ENCODE measurements at places on chromosomes 11 and 22.

- DNase-seq: no peak
These were observed 4.6 kb downstream of the SLN start for GRCh38 chr11:107707215-107707671.

GRCh38 chr22:46593211-46593681 lies 26.9 kb upstream of the GRAMD4 start:
- DNase-seq: no peak

DNA sequence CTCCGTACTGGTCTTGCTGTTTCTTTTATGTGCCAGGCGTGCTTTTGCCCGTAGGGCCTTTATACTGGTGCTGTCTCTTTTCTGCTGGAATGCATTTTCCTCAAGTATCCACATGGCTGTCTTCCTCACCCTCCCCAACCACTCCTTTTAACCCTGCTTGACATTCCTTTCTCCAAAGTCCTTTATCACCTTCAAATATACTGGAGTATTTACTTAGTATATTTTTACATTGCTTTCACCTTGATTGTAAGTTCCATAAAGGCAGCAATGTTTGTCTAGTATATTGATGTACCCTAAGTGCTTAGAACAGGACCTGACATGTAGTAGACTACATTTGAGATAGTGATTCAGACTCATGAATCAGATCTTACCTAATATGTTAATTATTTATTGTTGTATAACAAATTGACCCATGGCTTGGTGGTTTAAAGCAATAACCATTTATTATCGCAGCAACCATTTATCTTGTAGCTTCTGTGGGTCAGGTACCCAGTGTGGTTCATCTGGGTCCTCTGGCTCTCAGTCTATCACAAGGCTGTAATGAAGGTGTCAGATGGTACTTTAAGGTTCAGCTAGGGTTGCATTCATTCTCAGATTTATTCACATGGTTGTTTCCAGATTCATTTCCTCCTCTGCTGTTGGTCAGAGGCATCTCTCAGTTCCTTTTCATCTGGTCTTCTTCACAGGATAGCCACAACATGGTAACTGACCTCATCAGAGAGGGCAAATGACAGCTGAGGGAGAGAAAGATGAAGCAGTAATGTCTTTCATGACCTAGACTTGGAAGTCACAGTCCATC lies 34.2 kb downstream of the DDX10 start:
- no peak for DNase-seq

DNA sequence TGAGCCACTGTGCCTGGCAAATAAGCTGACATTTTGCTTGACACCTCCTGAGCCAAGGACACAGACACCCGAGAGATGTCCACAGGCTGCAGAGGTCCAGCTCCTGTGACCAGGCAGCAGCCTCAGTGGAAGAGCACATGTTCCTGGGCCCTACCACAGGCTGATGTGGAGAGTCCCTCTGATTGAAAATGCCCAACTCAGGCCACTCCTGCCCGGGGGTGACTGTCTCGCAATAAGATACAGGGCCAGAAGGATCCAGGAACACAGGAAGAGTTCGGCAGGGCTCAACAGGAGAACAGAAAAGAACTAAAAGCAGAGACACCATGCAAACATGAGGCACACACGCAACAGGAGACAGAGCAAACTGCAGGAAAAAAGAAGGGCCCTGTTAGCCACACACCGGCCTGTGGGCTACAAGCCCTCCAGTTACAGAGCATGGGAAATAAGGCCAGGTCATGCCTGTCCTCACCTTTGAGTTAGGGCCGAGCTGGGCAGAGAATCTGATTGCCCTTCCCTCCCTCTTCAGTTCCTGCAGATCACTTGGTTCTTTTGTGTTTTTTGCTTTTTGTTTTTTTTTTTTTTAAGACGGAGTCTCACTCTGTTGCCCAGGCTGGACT lies 28.3 kb upstream of the MALAT1 start:
- DNase-seq: no peak

DNA sequence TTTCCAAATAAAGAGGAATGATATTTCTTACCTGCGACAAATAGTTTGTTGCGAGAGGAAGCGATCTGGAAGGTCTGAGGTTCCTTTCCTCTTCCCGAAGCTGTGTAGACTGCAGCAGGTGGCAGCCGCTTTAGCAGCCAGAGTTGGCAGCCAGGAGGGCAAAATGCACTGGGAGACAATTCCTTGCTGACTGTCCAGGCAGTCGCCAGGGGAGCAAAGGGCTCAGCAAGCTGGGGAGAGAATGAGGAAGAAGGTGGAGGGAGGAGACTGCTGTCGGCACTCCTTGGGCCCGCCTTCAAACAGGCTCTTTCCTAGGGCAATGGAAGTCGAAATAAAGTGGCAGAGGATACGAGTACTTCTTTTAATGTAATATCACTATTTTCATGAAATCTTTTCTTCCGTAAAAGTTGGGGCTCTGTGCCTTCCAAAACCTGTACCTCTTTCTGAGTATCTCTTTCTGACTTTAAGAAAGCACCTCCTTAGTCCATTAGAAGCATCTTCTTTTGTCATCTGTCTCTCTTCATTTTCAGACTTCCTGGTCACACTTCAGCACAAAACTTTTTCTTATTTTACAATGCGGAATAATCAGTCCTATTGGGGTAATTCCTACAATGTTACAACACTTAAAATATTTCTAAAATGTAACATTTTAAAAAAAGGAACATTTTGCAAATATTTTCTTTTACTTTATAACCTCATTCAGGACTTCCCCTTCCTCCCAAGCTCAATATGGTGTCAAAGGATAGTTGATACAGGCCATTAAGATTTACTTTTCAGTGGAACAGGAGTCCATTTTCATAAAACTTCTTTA lies at the start of gene IL18:
Gene IL18 (minus strand): TSS at position 220 of the 811 bp plus-strand sequence. CDS start 9,041 bp downstream, outside the sequence.
- DNase-seq: no peak

DNA sequence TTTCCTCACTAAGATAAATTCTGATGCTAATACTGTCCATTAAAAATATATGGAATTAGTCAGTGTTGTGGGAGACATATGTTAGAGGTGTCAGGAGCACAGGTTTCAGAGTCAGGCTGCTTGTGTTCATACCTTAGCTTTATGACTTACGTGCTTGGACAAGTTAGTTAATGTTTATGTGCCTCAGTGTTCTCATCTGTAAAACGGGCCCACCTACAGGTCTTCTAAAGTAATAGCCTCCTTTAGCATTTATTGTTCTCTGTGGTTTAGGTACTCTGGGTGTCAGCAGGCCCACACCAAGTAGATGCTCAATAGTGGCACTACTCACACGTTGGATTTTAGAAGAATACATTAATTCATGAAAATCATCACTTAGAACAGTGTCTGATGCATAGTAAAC lies 308.7 kb upstream of the ZC3H12C start:
- DNase-seq: no peak

DNA sequence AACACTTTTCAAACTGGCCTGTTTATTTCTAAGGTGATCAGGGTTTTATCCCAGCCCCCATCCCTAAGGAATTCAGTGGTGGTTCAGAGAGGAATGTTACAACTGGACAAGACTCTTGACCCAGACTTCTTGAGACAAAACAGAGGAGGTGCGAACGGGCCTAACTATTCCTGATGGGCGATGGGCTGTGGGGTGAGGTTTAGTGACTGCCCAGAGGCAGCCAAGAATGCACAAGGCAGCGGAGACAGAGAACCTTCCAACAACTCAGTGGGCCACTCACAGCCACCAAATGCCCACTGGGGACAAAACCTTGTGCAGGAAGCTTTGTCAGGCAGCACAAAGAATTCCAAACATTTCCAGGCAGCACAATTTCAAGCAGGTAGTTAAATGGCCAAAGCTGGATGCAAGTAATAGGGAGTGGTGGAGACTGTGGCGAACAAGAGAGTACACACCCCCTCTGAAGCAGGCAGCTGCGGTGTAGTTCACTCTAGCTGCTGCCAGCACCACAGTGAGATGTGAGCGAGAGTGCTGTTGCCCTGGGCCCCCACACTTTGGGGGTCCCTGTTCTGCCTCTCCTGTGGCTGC lies 29.2 kb downstream of the SCUBE1 start:
- no peak for DNase-seq

GRCh38 chr22:27870234-27871191 lies 48.5 kb downstream of the PITPNB start:
- DNase-seq: no peak

GRCh38 chr11:35907648-35908431 lies 36.0 kb upstream of the LDLRAD3 start:
- no peak for DNase-seq

- no peak for DNase-seq
These were observed 49.7 kb upstream of the CTTN start for GRCh38 chr11:70348608-70349007.

- no peak for DNase-seq
These were observed 322.8 kb downstream of the LARGE1 start for GRCh38 chr22:33597274-33597985.

DNA sequence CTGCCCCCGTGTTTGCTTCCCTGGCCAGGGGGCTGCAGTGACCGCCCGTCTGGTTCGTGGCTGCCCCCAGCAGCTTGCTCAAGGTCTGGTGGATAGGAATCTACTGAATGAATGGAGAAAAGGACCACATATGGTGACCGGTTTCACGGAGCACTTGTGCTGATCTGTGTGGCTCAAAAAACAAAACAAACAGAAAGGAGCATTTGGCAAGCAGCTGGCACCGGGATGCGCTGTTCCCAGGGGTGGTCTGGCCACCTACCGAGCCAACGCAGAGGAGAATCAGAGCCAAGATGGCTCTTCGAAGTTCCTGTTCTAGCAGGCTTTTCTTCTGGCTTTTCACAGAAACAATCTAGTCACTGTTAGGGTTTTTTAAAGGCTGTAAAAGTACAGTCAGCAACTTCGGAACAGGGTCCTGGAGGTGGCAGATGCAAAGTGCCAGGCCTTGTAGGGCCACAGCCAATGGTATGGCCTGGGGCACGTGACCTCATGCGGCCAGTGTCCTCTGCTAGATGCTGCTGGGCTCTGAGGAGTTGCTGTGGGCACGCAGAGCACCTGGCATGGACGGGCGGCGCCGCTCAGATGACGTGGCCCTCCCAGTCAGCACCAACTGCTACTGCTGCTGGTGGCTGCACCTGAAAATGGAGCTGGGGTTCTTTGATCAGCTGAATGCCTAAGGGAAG lies 27.3 kb upstream of the PACSIN2 start:
- DNase-seq: no peak

DNA sequence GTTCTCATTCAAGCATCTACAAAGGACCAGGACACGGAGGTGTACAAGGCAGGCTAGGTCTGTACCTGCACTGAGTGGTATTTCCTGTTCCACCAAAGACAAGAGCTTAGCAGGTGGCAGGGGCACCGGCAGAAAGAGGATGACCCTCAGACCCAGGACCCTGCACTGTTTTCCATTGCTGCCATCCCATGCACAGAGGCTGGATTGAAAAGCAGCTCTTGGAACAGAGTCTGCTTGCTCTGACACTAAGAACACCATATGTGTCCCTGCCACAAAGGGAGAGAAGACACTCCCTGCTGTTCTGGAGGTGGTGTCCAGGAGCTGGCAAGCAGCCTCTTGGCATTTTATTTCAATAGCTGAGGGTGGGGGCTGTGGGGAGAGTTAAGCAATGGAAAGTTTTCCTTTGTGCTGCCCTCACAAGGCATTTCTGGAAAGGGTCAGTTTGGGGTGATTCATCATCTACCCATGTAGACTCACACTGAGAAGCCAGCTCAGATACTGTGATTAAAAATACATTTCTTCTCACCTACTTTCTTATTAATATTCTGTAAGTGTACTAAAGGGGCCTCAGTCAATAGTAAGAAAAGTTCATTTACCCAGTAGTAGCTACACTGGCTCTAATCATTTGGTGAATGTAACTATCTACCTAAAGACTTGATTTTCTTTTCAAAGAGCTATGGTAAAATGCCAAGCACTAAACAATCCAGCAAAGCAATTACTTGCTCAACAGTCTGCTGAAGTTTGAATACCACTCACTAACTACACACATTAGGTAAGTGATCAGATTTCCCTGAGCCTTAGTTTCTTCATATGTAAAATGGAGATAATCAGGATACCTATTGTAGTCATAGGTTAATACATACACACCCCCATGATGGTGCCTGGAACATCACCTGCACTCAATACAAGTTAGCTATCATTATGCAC lies 55.2 kb downstream of the SLC1A2 start:
- DNase-seq: no peak

DNA sequence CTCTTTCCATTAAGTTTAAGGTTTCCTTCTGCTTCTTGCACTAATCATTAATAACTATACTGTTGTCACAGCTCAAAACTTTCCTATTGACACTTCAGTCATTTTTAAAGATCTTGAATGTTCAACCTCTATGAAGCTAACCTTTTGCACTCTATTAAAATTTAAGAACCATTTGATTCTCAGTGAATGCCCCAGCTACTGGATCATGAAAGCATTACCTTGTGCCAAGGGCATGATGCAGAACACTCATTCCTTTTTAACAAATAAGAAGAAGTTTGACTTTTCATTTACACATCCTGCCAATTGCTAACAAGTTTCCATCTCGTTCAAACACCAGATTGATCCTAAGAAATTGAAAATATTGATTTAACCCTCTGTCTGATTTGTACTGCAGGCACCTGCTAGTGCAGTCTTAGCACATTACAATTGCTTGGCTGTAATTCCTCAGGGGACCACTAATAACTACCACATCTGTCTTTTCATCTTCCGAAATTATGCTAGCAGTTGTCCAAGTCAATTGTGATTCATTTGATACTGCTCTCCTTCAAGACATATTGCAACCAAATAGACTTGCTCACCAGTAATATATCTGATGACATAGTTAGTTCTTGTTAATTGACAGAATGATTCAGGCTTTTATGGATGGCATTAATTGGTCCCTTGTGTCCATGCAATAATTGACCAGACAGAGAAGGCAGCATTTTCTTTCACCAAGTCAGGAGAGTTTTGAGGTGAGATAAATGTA lies 158.4 kb downstream of the TEAD1 start:
- peak; percentile 41 for DNase-seq

DNA sequence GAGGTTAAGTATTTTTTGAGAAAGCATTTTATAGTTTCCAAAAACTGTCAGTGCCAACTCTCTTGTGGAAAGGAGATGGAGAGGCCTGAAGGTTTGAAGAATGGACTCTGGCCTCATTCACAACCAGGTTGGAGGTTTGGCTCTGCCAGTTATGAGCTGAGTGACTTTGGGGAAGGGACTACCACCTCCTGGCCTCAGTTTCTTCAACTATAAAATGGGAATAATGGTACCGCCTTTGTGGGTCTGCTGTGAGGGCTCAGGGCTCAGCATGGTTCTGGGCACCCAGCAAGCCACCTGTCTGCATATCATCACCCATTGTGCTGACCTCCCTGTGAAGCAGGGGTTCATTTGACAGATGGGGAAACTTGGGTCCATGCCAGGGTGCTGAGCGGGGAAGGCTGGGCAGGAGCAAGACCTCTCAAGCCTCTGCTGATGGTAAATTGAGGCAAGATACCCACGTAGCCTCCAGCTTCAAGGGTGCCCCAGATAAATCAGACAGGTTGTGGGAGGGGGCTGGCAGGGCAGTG lies 3.5 kb upstream of the LIF start:
- no peak for DNase-seq

- no peak for DNase-seq
These were observed 34.5 kb downstream of the ELF5 start for GRCh38 chr11:34478845-34479663.

- DNase-seq: no peak
These were observed 4.8 kb downstream of the BEST1 start for GRCh38 chr11:61954851-61955421.

GRCh38 chr22:45087802-45088201 lies 75.9 kb upstream of the NUP50 start:
- DNase-seq: no peak

GRCh38 chr22:38320605-38321402 lies 3.6 kb upstream of the CSNK1E start:
- no peak for DNase-seq

Measured in NCI-H526 treated with DMSO at 0.1 percent for 48 hours (cell line).